Uterus (tissue), 4 donors: ENCODE measurements at places on chromosomes 13 and 19. TPM values are rescaled to one million over a fixed set of nuclear protein-coding genes. Genes with fewer than 3 reads are reported as not detected.

DNA sequence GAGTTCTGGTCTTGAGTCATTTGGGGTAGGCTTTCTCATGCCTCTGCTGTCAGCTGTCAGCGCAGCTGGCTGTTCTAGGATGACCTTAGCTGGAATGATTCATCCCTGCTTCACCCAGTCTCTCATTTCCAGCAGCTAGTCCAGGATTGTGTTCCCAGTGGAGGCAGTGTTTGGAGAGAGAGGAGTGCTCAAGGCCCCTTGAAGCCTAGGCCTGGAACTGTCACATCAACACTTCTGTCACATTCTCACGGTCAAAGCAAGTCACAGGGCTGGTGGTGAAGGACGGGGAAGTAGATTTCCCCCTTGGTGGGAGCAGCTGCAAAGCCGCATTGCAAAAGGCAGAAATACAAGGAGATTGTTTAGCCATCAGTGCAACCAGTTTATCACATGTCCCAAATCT is 15.2 kb downstream of the TPT1 start:
- DNase-seq, result no peak
- H3K27me3 ChIP-seq, result no peaks in the 10 kb centered on the region
- H3K36me3 ChIP-seq, result no peaks in the 10 kb centered on the region
- no peak overlapping the region for H3K27ac ChIP-seq
- H3K4me3 ChIP-seq, result no peak overlapping the region

Gene RNASEH2B
- total RNA-seq, result 182 TPM

- H3K36me3 ChIP-seq, result no peaks in the 10 kb centered on the region
- DNase-seq, result no peak
- H3K27ac ChIP-seq, result peak overlapping the region; percentile 74
- no peaks in the 10 kb centered on the region for H3K4me1 ChIP-seq
These were observed 89.2 kb downstream of the RGCC start for GRCh38 chr13:41546372-41547190.

- H3K4me1 ChIP-seq, result no peaks in the 10 kb centered on the region
- H3K27ac ChIP-seq, result no peak overlapping the region
- no peaks in the 10 kb centered on the region for H3K36me3 ChIP-seq
- H3K27me3 ChIP-seq, result no peaks in the 10 kb centered on the region
- DNase-seq, result no peak
These were observed 1661.6 kb downstream of the SLITRK1 start for GRCh38 chr13:82220641-82221040.

GRCh38 chr13:110825516-110825915 is 89.4 kb downstream of the ANKRD10 start:
- no peaks in the 10 kb centered on the region for H3K36me3 ChIP-seq
- H3K4me1 ChIP-seq, result no peaks in the 10 kb centered on the region

Gene EXOC3L2
- 7.1 TPM for total RNA-seq

DNA sequence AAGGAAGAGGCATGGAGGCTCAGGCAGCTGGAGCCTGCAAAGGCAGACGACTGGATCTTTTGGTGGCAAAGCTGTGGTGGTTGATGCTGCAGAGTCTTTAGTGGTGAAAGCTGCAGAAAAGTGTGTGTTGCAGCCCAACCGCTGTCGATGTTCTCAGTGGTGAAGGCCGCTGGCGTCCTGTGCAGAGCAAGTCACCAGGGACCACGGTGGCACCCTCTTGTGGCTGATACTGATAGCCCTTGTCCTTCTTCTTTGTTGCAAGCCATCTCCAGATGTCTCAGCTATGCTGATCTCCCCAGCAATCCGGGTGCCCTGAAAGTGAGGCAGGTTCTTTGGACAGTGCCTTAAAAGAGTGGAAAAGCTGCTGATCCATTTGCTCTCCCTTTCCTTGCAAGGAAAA is 610.9 kb upstream of the PCDH9 start:
- no peaks in the 10 kb centered on the region for H3K27me3 ChIP-seq
- no peaks in the 10 kb centered on the region for H3K4me1 ChIP-seq
- H3K4me3 ChIP-seq, result no peak overlapping the region
- no peak for DNase-seq
- H3K27ac ChIP-seq, result no peak overlapping the region
- H3K36me3 ChIP-seq, result no peaks in the 10 kb centered on the region

DNA sequence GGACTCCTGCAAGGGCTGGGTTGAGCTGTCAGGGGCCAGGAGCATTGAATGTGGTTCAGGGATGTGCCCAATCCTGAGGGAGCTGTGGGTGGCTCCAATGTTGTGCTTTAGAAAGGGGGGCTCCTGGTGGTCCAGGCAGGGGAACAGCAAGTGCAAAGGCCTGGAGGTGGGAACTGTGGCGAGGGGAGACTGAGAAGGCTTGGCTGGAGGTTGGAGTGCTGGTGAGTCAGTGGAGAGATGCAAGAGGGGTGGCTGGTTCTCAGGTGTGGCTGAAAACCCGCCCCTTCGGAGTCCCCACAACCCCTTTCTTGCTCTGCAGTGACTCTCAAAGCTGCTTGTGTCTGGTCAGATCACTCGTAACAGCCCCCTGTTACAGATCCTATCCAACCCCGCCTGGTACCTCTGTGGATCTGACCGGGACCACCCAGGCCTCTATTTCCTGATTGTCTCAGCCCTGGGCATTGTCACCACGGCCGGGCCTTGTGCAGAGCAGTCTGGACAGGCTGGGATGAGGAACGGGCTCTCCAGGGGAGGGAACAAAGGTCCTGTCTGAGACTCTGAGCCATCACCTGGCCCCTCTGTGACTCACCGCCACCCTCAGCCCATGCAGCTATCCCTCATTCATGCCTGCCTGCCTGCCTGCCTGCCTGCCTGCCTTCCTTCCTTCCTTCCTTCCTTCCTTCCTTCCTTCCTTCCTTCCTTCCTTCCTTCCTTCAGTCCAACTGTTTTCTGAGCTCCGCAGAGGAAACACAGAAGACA is 1.4 kb upstream of the KCNN1 start:
- no peak overlapping the region for H3K27ac ChIP-seq
- no peak overlapping the region for H3K4me3 ChIP-seq
- H3K4me1 ChIP-seq, result no peaks in the 10 kb centered on the region
- H3K27me3 ChIP-seq, result peaks cover 7% of the 10 kb centered on the region

DNA sequence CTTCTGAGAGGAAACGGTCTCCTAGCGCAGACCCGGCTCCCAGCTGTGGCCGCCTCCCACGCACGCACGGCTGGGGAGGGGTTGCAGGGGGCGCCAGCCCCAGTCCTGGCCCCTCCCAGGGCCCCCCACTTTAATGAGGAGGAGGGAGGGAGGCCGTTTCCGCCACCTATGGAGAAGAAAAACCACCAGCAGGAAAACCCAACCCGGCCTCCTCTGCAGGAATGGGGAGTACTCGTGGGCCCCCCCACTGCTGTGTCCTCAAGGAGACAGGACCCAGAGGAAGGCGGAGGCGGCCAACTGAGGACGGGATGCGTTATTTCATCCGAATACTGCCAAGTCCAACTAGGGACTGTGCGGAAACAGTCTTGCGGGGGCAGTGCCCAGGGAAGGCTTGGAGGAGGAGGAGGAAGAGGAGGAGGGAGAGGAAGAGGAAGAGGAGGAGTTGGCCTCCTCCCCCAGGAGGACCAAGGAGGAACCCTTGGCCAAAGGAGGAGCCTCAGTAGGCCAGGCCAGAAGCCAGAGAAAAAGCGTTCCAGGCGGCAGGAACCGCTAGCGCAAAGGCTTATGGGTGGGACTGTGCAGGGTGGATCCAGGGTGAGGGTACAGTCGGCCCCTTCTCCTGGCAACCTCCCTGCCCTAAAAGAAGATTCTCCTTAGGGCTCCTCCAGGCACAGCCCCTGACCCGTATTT is 3.9 kb upstream of the SSBP4 start:
- H3K36me3 ChIP-seq, result no peaks in the 10 kb centered on the region
- H3K27me3 ChIP-seq, result no peaks in the 10 kb centered on the region
- H3K4me1 ChIP-seq, result no peaks in the 10 kb centered on the region
- peak overlapping the region; percentile 21 for H3K4me3 ChIP-seq

- no peaks in the 10 kb centered on the region for H3K27me3 ChIP-seq
- H3K36me3 ChIP-seq, result no peaks in the 10 kb centered on the region
- no peaks in the 10 kb centered on the region for H3K4me1 ChIP-seq
- no peak for DNase-seq
These were observed 191.5 kb downstream of the LHFPL6 start for GRCh38 chr13:39411511-39411910.

DNA sequence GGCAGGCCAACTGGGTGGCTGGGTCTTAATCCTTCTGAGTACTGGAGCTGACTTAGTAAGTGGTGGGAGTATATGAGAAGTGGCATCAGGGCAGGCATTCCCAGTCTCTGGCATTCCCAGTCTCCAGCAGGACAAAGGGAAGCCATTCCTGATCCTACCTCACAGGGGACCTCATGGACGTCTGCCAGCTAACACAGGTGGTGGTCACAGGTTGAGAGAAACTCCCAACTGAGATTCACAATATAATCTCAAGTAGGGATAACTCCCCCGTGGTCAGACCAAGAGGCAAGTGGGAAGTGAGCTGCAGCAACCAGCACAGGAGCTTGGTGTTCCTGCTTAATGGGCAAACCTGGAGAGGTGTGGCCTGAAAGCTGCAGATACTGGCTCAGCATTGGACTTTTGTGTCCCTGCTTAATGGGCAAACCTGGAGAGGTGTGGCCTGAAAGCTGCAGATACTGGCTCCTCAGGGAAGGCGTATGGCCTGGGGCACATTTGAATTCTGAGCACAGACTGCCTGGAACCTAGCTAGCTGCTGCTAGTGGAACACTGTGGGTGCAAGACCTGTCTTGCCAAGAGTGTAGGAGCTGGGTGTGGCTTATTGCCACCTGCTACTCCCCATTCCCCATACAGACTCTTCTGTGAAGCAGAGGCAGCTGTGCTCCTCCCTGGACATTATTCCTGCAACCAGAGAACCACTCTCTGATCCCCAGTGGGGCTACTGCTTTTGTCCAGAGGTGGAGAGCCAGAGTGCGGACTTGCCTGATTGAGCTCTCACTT is 25.9 kb upstream of the OR10H2 start:
- no peaks in the 10 kb centered on the region for H3K4me1 ChIP-seq
- H3K27me3 ChIP-seq, result no peaks in the 10 kb centered on the region
- H3K4me3 ChIP-seq, result no peak overlapping the region
- DNase-seq, result no peak

GRCh38 chr13:99151516-99151915 is 49.1 kb upstream of the UBAC2 start:
- H3K27ac ChIP-seq, result no peak overlapping the region
- no peaks in the 10 kb centered on the region for H3K27me3 ChIP-seq
- H3K36me3 ChIP-seq, result no peaks in the 10 kb centered on the region
- H3K4me1 ChIP-seq, result no peaks in the 10 kb centered on the region
- H3K4me3 ChIP-seq, result no peak overlapping the region

DNA sequence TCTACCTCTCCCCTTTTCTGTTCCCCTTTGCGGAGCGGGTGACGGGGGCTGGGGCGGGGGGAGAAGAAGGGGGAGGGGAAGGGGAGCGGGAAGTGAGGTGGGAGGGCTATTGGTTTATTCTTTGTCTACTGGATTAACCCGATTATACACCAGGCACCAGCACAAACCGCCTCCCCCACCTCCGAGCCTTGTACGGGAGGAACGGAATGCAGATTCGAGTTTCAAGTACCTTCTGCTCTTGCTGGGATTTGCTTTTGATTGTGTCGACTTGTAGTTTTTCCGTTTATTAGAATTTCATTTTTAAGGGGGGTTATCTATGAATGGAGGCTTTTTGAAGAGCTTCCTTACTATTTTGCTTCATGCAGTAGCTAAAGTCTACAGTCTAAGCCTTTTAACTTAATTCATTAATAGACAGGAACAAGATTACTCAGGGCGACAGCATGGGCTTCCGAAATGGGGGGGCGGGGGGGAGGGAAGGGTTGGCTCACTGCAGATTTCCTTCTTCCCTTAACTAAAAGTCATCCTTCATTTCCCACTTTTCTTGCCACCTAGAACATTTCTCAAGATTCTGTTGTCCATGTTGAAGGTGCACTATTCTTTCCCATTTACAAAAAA is 937 bp upstream of the SPRY2 start:
- DNase-seq, result peak; percentile 45
- peak overlapping the region; percentile 92 for H3K27ac ChIP-seq
- H3K4me3 ChIP-seq, result peak overlapping the region; percentile 58
- no peaks in the 10 kb centered on the region for H3K27me3 ChIP-seq
- no peaks in the 10 kb centered on the region for H3K36me3 ChIP-seq
- H3K4me1 ChIP-seq, result no peaks in the 10 kb centered on the region

GRCh38 chr13:92379371-92379770 is 847.2 kb upstream of the GPC6 start:
- no peaks in the 10 kb centered on the region for H3K4me1 ChIP-seq
- H3K36me3 ChIP-seq, result no peaks in the 10 kb centered on the region
- DNase-seq, result no peak
- no peak overlapping the region for H3K4me3 ChIP-seq
- no peak overlapping the region for H3K27ac ChIP-seq

Gene CERS4
- 37.4 TPM for total RNA-seq

DNA sequence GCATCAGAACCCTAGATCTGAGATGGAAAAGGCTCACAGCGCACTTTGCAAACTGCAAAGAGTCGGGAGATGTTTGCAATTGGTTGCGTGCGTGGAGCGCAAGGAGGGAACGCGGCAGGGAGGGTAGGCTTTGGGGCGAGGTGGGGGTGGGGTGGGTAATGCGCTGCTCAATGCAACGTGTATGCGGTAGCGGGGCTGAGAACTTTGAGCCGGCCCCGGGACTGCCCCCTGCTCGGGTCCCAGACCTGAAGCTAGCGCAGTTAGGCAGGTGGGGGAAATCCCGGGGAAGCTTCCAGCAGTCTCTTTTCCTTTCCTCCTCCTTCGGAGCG is 971 bp downstream of the FOSB start:
- peaks cover 17% of the 10 kb centered on the region for H3K4me1 ChIP-seq
- H3K27me3 ChIP-seq, result no peaks in the 10 kb centered on the region
- H3K36me3 ChIP-seq, result no peaks in the 10 kb centered on the region
- DNase-seq, result no peak
- peak overlapping the region; percentile 69 for H3K4me3 ChIP-seq

- no peaks in the 10 kb centered on the region for H3K4me1 ChIP-seq
- no peaks in the 10 kb centered on the region for H3K36me3 ChIP-seq
- H3K27me3 ChIP-seq, result no peaks in the 10 kb centered on the region
- DNase-seq, result no peak
These were observed 1.5 kb upstream of the ZSCAN4 start for GRCh38 chr19:57667228-57667627.

DNA sequence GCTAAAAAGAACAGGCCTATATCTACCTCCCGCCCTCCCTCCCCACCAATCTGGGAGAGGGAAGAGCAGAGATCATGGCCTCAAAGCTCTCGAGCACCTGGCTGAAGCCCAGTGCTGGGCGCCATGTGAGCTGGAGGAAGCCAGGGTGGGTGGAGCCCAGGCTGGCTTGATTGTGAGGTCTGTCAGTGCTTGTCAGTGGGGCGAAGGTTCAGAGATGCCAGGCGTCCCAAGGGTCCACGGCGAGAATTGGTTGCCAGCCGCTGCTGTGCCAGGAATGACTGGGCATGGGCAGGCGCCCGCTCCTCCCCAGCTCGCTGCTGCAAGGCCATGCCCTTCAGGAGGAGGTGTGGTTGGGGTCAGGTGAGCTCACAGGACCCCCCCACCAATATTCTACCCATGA is 11.5 kb downstream of the BEST2 start:
- no peaks in the 10 kb centered on the region for H3K36me3 ChIP-seq
- no peak overlapping the region for H3K27ac ChIP-seq
- no peaks in the 10 kb centered on the region for H3K27me3 ChIP-seq

Gene HSD17B14
- total RNA-seq, result 8.8 TPM

DNA sequence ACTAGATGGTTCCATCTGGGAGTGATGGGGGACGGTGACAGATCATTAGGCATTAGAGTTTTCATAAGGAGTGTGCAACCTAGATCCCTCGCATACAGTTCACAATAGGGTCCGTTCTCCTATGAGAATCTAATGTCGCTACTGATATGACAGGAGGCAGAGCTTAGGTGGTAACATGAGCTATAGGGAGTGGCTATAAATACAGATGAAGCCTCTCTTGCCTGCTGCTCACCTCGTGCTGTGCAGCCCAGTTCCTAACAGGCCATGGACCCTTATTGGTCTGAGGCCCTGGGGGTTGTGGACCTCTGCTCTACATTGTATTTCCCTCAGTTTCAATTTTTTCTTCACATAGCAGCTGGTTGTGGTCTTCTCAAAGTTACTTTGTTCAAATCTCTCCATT is 56.5 kb downstream of the CDK8 start:
- no peak for DNase-seq
- H3K4me1 ChIP-seq, result no peaks in the 10 kb centered on the region
- H3K4me3 ChIP-seq, result no peak overlapping the region
- no peaks in the 10 kb centered on the region for H3K27me3 ChIP-seq
- no peaks in the 10 kb centered on the region for H3K36me3 ChIP-seq
